ENCODE measurements at places on chromosomes 3 and 15.

DNA sequence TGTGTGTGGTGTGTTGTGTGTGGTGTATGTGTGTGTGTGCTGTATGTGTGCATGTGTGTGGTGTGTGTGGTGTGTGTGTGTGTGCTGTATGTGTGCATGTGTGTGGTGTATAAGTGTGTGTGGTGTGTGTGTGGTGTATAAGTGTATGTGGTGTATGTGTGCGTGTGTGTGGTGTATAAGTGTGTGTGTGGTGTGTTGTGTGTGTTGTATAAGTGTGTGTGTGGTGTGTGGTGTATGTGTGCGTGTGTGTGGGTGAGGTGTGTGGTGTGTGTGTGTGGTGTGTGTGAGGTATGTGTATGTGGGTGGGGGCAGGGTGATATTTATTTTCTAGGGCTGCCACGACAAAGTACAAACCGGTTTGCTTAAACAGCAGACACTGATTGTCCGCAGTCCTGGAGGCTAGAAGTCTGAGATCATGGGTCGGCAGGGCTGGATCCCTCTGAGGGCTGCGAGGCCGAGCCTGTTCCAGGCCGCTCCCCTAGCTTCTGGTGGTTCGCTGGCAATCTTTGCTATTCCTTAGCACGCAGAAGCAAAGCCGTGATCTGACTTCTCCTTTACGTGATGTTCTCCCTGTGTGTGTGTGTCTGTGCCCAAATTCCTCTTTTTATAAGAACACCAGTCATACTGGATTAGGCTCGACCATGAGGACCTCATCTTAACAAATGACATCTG lies 160.2 kb downstream of the XXYLT1 start:
- DNase-seq, result no peak

DNA sequence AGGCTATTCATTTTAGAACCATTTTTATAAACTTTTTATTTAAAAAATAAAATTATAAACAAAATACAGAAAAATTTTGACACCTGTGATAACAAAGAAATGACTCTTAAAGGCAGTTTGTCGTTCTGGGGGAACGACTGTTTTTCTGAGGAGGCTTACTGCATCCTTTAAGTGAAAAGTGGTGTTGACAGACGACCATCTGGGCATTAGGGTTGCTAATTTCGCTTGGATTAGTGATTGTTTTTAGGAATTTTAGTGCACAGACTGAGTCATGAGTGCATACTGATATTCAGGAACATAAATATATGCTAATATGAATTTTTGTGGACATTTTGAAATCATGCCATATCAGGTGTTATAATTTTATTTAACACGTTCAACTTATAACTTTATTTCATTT lies 28.5 kb downstream of the OSTN start:
- DNase-seq, result no peak

DNA sequence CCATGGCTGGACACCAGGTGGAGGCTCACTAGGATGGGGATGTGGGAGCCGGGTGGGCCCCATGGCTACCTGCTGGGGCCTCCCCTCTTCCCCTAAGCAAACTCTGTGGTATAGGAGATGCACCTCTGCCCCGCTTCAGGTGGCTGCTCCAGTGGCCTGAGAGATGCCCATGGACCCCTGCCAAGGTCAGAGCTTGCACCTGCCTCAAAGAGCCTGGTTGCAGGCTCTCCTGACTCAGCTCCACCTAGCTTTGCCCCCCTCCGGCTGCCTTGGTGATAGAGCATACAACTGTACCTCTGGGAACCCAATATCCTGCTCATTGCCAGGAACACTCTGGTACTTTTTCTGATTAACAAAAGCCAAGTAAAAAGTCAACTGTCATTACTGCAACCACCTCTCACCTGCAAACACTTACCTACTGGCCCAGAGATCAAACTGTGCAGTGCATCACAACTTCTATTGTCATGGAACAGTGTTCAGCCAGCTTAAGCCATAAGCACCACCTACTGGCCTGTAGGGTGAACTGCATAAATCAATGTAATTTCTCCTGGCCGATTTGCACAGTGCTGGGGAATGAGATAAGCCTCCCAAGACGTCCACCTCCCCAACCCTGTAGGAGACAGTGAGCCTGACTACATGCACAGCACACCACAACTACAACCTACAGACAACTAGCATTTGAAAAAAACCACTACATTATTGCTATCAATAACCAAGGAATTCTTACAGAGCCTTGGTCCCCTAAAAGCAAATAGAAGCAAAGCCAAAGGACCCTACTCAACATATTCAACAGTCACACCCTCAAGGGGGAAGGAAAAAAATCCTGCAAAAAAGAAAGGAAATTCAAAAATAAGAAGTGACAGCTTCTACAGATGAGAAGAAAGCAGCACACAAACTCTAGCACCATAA lies 352.4 kb upstream of the ARHGEF26 start:
- DNase-seq, result peak; percentile 47

DNA sequence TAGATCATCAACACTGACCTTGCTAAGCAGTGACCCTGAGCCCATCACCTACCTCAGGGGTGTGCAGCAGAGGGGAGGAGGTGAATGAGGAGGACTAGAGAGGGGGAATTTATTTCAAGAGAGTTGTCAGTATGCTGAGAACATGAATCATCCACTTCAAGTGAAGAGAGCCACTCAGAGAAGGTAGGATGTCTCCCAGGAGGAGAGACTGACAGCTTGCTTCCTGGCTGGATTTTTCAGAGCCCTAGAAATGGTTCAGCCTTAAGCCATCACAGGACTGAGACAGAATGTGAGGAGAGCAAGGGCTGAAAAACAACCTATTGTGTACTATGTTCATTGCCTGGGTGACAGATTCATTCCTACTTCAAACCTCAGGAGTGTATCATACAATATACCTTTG lies 34.8 kb downstream of the CCNL1 start:
- no peak for DNase-seq

DNA sequence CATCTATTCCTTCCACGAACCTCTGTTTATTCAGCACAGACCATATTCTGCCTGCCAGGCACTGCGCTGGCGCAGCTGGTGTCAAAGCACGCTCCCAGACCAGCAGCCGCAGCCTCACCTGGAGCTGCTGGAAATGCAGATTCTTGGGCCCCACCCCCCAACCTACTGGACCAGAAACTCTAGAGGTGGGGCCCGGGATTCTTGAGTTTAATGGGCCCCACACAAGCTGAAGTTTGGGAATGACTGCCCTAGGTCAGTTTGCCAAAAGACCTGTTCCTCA lies 7.0 kb downstream of the CHST13 start:
- no peak for DNase-seq

- no peak for DNase-seq
Measured at GRCh38 chr3:112632596-112632995, 8.3 kb downstream of the CCDC80 start.

- no peak for DNase-seq
Measured at GRCh38 chr3:108804966-108805365, 17.6 kb upstream of the TRAT1 start.

GRCh38 chr3:58398669-58399333 lies 34.8 kb downstream of the PDHB start:
- DNase-seq, result no peak

Data from CD4-positive, alpha-beta T cell treated with Interleukin-1 beta for 1 hour (primary cell).